Stimulated activated naive CD4-positive, alpha-beta T cell treated with Interleukin-2 at 50 U/mL for 16 hours (primary cell): ENCODE measurements at places on chromosomes 16 and 17.

DNA sequence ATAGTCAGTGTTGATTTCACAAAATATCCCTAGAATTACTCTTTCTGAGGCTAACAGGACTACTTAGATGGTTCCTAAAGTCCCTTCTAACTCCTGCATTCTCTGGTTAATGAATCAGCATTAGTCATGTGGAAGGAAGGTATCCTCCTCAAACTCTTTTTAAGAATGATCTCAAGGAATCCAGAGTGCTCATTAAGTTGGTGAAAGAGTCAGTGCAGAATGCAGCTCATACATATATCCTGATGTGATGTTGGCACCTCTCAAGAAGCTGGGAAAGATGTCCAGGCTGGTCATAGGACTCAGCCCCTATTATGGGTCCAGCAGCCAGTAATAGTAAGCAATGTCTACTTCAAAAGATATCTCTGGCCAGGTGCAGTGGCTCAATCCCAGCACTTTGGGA is 65.5 kb downstream of the PIGL start:
- DNase-seq: no peak

DNA sequence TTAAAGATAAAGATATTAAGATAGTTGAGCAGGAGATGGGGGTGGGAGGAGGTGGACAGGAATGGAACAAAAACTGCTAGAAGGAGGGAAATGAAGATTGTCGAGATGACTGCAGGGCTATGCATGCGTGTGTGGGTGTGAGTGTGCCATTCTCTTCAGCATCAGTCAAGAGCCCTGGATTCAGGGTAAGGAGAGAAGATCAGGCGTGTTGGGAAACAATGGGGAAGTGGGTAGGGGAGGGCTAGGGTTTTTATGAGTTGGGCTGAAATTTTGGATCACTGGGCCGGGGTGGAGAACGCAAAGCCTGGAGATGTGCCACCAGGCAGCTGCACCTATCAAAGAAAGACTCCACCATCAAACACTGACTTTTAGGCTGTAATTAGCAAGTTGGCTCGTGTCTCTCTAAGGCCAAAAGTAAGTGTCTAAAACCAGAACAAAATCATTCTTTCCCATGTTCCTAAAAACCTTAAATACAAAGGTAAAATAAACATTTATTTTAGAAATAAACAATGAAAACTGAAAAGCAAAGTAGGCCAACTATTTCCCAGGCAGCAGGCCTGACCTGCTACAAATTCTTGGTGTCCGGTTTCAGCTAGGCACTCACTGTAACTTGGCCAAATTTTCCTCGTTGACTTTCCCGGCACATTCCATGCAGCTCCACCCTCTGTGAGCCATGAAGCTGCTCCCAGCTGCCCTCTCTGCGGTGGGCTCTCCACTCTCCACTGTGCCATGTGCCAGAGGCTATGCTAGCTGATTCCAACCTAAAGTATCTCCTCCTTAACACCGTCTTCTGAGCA is 4.2 kb downstream of the CDRT4 start:
- no peak for DNase-seq

DNA sequence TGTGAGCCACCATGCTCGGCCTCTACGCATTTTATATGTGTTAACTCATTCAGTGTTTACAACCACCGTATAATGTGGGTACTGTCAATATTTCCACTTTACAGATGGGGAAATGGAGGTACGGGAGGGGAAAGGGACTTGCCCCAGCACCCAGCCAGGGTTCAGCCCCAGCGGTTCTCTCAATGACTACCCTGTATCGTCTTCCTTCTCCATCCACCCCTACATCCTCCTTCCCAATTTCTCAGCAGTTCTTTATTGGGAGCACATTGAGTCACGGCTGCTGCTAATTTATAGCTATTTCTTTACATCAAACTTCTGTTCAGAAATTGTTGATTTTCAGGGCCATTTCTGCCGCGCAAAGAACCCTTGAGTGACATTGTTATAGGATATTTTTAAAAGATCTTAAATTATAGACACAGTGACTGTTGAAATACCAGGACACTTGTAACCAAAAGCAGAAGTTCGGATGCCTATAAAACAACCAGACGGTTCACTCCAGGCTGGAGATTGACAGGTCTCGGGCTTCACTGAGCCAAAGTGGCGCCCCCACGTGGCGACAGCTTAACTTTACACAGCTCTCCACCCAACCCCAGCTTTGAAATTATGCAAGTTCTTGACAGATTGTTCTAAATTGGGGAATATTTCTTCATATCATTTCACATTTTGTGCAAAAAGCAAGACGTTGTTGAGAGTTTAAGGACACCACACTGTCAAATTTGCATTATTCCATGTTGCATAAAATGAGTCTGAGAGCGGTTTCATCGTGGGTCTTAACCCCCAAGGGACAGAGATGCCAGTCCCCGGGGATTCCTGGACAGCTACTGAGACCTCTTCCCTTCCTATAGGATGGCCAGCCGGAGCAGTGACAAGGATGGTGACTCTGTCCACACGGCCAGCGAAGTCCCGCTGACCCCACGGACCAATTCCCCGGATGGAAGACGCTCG is 11.8 kb downstream of the SYT17 start:
- DNase-seq: peak; percentile 14

DNA sequence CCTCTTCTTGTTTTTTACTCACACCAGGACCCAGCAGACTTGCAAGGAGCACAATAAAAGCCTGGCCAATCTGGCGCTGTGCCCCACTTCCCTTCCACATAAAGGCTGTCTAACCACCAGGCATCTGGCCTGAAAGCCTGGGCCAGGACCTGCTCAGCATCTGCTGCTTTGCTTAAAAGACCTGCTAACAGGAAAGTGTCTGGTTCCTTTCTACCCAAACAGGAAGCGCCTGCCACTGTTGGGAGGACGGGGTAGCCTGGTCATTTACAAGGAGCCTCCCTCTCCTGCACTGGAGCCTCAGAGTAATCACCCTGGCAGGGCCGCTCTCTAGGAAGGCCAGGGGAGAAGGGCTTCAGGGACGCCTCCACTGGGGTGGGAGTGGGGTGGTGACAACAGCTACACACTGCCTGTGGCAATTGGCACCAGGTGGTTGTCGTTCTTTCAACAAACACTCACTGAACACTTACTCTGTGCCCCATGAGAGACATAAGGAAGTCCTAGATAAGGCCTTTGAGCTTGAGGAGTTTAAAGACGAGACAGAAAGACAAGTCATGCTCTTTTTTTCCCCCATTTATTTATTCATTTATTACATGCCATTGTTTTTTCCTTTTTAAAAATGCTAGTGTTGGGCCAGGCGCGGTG is 6.3 kb upstream of the MMP28 start:
- no peak for DNase-seq

- no peak for DNase-seq
These were observed 5.7 kb downstream of the IRX5 start for GRCh38 chr16:54936201-54936978.

GRCh38 chr17:72945473-72945872 is 147.0 kb downstream of the SLC39A11 start:
- DNase-seq: no peak

- no peak for DNase-seq
These were observed 15.2 kb upstream of the TOX3 start for GRCh38 chr16:52561910-52562741.

GRCh38 chr16:9597967-9598730 is 506.7 kb downstream of the HAPSTR1 start:
- no peak for DNase-seq

- DNase-seq: peak; percentile 41
These were observed 9.5 kb downstream of the UTS2R start for GRCh38 chr17:82380860-82381702.

DNA sequence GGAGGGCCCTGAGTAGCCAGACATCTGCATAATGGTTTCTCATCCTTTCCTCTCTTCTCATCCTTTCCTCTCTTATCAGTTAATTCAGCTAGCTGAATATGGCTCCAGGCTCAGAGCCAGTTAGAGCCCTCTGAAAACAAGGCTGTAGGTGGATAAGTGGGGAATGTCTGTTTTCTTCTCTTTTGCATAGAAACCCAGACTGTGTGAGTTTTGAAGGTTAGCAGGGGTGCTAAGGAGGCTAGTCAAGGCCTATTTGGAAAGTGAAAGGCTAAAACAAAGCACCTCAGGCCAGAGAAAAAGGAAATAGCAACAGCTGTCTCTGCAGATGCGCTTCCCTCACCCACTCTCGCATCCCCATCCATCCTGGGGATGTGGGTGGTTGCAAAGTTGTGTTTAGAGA is 420.9 kb downstream of the SHISA9 start:
- no peak for DNase-seq

GRCh38 chr17:82314727-82315605 is 2.4 kb downstream of the CD7 start:
- no peak for DNase-seq

DNA sequence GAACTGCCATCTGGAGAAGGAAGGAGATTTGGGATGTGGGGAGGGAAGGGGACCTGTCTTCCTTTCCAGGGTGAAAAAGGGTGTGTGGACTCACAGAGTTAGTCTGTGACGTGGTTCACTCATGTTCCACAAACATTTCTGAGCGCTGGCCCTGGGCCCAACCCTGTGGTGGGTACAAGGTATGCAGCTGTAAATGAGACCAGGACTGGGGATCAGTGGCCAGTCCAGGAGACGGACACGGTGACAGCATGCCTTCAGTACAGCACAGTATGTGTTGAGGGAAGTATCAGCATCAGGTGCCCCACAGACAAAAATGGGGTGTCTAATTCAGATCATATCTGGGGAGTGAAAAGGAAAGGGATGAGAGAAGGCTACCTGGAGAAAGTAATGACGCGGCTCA is 5.5 kb upstream of the EPX start:
- no peak for DNase-seq

DNA sequence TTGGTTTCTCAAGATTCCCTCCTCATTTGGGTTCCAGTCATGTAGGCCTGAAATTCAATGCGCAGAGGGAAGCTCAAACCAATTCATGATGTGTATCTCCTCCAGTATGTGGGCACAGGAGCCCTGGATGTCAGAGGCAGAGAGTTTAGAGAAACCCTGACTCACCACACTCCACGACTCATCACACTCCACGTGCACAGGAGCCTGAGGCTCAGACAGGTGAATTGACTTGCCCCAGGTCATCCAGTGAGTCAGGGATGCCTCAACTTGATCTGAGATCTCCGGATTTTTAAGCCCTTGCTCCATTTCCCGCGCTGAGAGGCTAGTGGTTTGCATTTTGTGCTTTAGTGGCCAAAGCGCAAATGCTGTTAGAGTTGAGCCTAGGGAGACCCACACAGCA is 183.9 kb downstream of the HAPSTR1 start:
- no peak for DNase-seq

GRCh38 chr16:67248401-67249177 is at the start of gene SLC9A5:
Gene SLC9A5, plus strand, starts transcription at chr16:67248979. Its CDS starts 36 bp downstream, at chr16:67249015.
- no peak for DNase-seq

DNA sequence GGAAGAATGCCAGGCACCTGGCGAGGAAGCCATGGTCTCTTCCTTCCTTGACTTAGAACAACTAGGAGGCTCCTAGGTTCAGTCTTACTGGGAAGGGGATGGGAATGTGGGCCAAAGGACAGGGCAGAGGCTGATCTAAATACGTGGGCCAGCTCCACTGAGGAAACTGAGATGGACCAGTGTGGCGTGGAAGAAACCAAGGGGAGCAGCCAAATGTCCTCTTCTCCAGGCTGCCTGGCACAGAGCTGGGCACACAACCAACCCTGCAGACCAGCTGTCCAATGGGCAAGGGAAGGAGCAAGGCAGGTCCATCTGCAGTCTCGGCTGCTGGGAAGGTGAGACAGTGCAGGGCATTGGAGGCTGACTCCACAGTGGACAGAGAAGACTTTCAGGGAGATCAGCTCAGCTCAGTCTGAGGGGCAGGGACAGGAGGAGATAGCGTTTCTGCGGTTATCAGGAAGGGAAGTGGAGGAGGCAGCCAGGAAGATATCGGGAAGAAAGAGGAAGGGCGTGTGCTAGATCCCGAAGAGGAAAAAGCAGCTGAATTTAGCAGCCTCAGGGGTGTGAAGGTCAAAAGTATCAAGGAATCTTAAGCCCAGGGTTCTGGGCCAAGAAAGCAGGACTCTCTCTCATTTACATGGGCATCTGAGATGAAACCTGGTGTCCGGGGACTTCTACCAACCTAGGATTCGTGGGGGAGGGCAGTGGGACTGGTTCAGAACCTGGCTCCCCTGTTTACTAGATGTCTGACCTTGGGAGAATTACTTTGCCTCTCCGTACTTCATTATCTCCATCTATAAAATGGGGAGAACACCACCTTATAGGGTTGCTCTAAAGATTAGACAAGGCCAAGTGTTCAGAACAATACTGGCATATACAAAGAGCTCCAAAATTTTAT is 1.8 kb downstream of the KIFC3 start:
- no peak for DNase-seq

- no peak for DNase-seq
These were observed 20.4 kb downstream of the COTL1 start for GRCh38 chr16:84597528-84597896.

DNA sequence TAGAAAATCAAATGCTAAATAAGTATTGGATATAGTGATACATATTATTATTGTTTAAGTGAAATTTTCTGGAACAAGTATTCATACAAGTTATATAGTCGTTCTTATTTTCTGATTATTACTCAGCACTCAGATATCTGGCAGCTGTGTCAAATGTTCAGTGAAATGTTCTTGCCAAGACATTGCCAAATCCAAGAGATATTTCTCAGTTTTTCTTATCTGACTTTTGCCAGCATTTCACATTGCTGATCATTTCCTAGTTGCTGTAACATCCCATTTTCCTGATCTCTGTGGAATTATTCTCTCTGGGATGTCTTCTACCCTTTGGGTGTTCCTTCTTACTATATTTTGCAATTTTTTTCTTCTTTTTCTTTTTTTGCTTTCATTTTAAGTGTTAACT is 262.3 kb downstream of the KIF2B start:
- DNase-seq: no peak

- peak; percentile 13 for DNase-seq
These were observed 48.3 kb upstream of the HAPSTR1 start for GRCh38 chr16:9042964-9043680.

DNA sequence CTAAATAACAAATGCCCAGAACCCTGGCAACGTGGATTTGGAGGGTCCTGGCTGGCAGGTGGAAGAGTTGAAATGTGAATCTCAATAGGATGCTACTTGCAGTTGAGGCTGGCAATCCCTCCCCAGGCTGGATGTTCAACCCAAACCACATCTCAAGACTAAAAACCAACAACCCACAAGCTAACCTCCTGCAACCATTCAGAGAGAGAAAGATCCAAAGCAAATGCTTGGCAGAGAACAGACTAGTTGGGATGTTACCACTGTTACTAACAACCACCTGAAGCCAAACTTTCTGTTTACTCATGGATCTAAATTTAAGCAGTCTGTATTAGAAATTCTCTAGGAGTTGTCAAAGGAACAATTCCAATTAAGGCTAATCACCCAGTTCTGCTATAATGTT is 27.9 kb downstream of the SMG6 start:
- DNase-seq: no peak

GRCh38 chr17:5126719-5127488 is 11.1 kb downstream of the USP6 start:
- no peak for DNase-seq

GRCh38 chr16:4631444-4631843 is 6.8 kb downstream of the MGRN1 start:
- DNase-seq: no peak
